ENCODE measurements at places on chromosomes 1 and 21. TPM values are rescaled to one million over a fixed set of nuclear protein-coding genes. Genes with fewer than 3 reads are reported as not detected.

- H3K36me3 ChIP-seq = no peaks in the 10 kb centered on the region
- H3K4me1 ChIP-seq = no peaks in the 10 kb centered on the region
- DNase-seq = no peak
- no peaks in the 10 kb centered on the region for H3K27me3 ChIP-seq
- no peak overlapping the region for H3K4me3 ChIP-seq
- no peak overlapping the region for H3K27ac ChIP-seq
Observed at GRCh38 chr1:63618011-63618410, 24.8 kb downstream of the PGM1 start.

- no peak overlapping the region for H3K27ac ChIP-seq
- H3K36me3 ChIP-seq = no peaks in the 10 kb centered on the region
- no peaks in the 10 kb centered on the region for H3K4me1 ChIP-seq
- H3K27me3 ChIP-seq = no peaks in the 10 kb centered on the region
- peak; percentile 21 for DNase-seq
Observed at GRCh38 chr1:102191723-102192122, 195.0 kb upstream of the OLFM3 start.

GRCh38 chr1:23558140-23558871 lies 995 bp downstream of the ID3 start:
- peak; percentile 83 for DNase-seq
- H3K4me1 ChIP-seq = peaks cover 80% of the 10 kb centered on the region
- no peaks in the 10 kb centered on the region for H3K36me3 ChIP-seq
- H3K27ac ChIP-seq = peak overlapping the region; percentile 96
- H3K4me3 ChIP-seq = peak overlapping the region; percentile 83

DNA sequence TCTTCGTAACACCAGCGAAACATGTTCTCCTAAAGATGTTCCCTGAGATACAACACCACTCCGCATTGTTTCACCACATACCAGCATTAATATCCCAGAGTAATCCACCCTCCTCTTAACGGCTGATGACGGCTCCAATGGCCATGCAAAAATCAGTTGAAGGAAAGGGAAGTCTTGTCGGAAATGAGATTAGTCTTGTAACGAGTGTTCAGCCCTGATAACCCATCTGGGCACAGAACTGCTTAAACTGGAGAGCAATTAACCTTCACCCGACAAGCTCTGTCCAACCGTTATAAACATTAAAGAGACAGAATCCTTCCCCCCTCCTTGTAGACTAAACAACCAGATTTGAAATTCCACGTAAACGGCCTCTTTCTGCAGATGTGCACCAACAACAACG lies 21.9 kb downstream of the ERG start:
- H3K27me3 ChIP-seq = peaks cover 9% of the 10 kb centered on the region
- DNase-seq = no peak
- no peaks in the 10 kb centered on the region for H3K36me3 ChIP-seq
- peak overlapping the region; percentile 27 for H3K27ac ChIP-seq
- H3K4me1 ChIP-seq = no peaks in the 10 kb centered on the region

CNR2 gene
- not detected for total RNA-seq
